ENCODE measurements at places on chromosomes 1 and 21.

- DNase-seq, result no peak
These were observed 3.6 kb upstream of the VWA1 start for GRCh38 chr1:1431845-1432273.

- DNase-seq, result no peak
These were observed 422 bp upstream of the RSBN1 start for GRCh38 chr1:113812661-113813135.

GRCh38 chr1:115865704-115866380 is 24.9 kb upstream of the NHLH2 start:
- peak; percentile 14 for DNase-seq

DNA sequence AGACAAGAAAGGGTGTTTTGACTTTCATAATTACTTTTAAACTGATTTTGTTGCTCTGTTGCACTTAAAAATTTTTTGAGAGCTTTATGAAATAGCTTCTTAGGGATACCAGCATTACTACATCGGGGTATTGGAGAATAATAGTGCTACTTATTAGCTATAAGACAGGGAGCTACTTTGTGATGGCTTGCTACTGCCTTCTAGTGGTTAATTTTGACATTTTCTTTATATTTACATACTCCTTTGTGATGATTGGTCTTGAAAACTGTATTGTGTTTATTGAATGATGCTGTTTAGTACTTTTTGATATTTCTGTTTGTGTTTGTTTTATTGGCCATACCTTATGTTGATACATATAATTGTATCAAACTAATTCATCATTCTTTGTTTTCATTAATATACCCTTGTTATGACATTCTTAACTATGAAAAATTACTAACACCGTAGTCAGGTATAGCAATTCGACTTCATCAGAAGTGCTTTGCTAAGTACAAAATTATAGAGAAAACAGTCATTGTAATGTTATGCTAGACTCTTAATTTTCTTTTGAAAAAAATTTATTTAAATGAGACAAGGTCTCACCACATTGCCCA is 85.5 kb downstream of the CLIC4 start:
- DNase-seq, result peak; percentile 76

- no peak for DNase-seq
These were observed 66.8 kb downstream of the KCNN3 start for GRCh38 chr1:154802982-154803920.

GRCh38 chr1:64663668-64664067 is 81.2 kb upstream of the RAVER2 start:
- no peak for DNase-seq

GRCh38 chr1:228226956-228227791 is 19.3 kb downstream of the OBSCN start:
- no peak for DNase-seq

- no peak for DNase-seq
These were observed 48.2 kb downstream of the RASSF5 start for GRCh38 chr1:206555473-206555935.

DNA sequence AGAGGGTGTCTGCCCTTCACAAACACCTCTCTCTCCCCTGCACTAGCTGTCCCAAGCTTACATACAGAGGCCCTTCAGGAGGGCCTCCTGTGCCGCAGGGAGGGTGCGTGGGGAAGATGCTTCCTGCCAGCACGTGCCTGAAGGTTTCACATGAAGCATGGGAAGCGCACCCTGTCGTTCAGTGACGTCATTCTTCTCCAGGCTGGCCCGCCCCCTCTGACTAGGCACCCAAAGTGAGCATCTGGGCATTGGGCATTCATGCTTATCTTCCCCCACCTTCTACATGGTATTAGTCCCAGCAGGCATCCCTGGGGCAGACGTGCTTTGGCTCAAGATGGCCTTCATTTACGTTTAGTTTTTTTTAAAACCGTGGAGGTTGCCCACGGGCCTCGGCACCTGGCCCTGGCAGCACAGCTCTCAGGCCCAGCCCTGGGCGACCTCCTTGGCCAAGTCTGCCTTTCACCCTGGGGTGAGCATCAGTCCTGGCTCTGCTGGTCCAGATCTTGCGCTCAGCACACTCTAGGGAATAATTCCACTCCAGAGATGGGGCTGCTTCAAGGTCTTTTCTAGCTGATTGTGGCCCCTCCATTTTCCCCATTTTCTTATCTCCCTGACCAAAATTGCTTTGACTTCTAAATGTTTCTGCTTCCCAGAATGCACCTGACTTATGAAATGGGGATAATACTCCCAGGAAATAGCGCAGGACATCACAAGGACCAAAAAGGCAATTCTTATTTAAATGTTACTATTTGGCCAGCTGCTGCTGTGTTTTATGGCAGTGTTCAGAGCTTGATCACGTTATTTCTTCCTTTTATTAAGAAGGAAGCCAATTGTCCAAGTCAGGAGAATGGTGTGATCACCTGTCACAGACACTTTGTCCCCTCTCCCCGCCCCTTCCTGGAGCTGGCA is 6.1 kb downstream of the NPPA start:
- DNase-seq, result no peak

GRCh38 chr21:36255663-36256062 is 64.3 kb upstream of the MORC3 start:
- DNase-seq, result no peak

DNA sequence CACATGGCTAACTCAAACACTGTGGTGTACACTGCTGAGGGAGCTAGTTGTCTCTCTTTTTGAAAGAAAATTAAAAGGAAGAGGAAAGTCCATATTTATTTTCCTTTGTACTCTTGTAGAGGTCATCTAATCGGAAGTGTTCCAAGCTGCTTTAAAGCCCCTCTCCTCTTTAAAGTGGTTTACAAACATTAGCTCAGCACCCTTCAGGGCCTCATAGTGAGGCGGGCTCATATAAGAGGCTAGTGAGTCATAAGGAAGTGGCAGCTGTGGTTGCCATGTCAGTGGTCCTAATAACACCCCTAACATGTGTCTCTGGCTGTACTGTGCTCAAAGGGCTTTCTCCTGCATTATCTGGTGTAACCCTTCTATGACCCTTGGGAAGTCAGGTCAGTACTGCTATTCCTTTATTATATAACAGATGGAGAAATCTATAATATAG is 104.4 kb upstream of the SERBP1 start:
- no peak for DNase-seq

DNA sequence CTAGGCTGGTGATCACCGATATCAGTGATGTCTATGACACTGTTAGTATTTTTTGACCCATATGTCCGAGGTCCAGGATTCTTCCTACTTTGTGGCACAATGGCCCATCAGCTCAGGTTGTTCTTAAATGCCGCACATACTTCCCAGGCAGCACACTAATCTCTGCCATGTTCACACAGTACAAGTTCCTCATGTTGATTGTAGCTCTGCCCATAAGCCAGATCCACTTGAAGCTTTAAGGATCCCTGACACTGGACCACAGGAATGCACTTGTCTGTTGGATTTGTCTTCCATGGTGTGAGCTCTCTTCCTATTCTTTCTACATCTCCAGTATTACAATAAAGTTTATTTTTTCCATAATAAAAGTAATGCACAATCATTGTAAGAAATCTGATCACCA is 69.5 kb downstream of the DDX20 start:
- DNase-seq, result no peak

DNA sequence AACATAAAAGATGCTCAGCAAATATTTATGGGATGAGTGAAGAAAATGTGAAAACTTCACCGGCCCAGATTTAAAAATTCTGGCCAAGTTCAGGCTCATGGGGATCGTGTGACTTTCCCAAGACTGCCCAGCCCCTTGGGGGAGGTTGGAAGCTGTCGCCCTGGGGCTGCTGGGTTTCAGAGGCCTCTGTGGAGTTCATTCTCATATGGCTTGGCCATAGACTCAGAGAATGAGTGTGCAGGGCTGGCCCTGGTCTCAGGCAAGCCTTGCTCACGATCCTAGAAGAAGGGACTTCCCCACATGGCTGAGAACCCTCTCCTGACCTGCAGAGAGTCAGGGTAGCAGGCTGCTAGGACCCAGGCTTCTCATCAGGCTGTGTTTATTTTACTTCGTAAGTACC is 24.6 kb downstream of the PADI2 start:
- DNase-seq, result no peak

DNA sequence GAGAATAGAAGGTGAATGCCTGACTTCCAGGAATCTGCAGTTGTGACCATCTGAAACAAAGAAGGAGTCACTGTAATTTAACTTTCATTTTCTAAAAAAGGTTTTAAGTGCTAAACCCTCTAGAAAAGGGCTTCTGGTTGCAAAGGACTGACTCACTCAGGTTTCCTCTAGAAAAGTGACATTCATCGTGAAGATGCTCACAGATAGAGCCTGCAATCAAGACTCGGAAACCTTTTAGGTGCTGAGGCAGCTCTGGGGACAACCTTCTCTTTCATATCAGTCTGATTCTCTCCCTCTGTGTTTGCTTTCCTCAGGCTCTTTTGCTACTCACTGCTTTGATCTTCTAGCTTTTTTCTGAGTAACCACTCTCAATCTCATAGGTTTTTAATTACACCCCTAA is 8.2 kb downstream of the BCL9 start:
- no peak for DNase-seq

DNA sequence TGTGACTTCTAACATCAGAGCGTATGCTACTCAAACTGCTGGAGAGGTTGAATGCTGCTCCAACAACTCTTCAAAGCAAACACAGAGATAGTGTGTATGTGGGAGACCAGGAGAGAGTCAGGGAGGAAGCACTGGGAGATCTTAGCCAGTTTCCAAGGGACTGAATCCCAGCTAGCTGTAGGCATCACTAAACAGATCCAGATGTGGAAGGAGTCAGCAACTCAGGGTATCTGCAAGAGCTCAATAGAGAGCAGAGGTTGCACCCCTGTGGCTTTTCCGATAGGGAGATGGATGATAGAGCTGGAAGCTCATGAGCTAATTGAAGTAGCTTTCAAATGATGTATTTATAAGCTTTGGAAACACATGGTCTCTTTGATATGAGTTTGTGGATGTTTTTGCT is 168.9 kb upstream of the HOOK1 start:
- DNase-seq, result no peak

- no peak for DNase-seq
These were observed 308.1 kb upstream of the RUNX1 start for GRCh38 chr21:35357041-35357780.

DNA sequence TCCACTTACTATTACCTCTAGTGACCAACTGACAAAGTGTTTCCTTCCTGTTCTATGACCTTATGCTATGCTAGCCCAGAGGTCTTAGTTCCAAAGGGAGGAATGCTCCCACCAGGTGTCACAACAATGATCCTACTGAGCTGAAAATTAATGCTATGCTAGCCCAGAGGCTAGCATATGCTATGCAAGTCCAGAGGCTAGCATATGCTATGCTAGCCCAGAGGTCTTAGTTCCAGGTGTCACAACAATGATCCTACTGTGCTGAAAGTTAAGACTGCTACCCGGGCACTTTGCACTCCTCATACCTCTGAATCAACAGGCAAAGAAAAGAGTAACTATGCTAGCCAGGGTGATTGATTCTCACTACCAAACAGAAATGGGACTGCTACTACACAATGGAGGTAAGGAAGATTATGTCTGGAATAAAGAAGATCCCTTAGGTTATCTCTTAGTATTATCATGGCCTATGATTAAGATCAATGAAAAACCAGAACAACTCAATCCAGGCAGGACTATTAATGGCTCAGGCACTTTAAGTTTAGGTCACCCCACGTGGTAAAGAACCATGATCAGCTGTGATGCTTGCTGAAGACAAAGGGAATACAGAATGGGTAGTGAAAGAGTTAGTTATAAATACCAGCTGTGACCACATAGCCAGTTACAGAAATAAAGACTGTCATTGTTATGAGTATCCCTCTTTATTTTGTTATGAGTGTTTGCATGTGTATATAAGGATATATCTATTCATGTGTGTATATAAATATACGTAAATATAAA is 114.1 kb downstream of the CSMD2 start:
- DNase-seq, result no peak

DNA sequence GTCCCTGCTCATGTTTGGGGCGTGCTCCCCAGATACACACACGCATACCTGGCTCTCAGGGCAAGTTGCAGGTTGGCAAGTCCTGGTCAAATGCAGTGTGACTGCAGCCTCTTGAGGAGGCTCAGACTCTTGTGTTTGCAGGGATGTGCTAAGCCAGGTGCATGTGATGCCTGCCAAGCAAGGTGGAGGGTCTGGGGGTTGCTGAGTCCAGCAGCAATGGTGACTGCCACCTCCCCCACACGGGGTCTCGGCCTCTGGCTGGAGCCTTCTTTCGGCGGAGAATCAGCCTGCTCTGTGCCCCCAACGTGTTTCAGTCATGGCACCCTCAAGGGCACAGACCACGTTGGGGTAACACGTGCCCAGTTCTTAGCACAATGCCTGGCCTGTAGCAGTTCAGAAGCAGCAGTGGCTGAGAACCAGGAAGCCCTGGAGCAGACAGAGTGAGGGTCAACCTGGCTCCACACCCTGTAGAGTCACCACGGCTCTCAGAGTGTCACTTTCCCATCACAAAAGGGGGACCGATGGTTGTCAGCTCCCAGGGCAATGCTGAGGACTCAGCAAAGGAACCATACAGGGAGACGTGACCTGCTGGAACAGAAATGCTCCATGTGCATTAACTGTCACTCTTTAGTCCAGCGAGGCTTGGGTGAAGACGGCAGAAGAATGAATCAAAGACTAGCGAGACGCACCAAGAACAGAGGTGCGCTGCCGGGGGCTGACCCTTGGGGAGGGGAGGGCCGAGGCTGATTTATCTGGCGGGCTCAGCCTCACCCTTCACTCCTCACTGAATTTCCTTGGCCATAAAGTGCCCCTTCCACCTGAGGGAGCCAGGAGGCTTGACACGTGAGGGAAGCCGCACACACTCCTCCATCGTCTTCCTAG is 109.0 kb downstream of the PGBD5 start:
- no peak for DNase-seq

- DNase-seq, result no peak
These were observed 85.2 kb upstream of the TRABD2B start for GRCh38 chr1:48082271-48082962.

DNA sequence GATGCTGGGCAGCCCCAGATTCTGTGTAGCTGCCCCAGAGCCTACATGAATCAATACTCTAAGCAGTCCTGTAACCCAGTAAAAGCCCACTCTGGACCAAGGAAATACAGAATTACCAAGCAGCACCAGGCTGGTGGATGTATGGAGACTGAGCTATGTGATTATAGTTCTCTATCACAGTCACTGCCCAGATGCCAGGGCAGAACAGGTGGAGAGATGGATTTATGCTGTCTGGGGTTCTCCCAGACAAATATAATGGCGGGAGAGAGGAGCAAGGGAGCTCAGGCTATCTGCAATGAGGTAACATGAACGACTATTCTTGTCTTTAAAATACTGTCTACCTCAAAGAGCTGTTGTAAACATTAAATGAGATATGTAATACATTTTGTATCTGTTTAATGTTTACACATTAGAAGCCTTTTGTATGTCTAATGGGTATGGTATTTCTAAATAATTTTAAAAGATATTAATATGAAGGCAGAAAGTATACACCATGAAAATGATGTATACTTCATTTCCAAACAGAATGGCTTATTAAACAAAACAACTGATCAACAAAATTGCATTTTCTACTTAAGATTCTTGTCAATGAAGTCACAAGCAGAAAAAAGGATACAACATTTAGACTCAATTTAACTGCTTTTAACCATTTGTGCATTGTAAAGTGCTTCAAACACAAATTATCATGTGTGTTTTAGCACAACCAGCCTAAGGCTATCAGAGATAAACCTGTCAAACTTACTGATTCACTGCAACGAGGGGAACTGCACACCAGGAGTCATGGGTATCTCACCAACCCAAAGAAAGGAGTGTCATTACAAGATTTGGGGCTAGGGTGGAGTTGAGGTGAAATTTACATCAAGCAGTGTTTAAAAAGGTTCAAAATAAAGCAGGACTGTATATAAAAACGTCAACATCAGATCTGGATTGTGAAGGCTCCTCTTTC is 3.0 kb downstream of the SDE2 start:
- no peak for DNase-seq

Data from AML-193 (cell line).